ENCODE measurements at places on chromosomes 12 and 14. TPM values are rescaled to one million over a fixed set of nuclear protein-coding genes. Genes with fewer than 3 reads are reported as not detected.

The DRAM1 gene
- 7.9 TPM for total RNA-seq

The KRT77 gene
- total RNA-seq, result not detected

The NUMB gene
- total RNA-seq, result 108 TPM

The ACSM4 gene
- total RNA-seq, result not detected

The FAM181A gene
- total RNA-seq, result not detected

The LPAR5 gene
- total RNA-seq, result 59.6 TPM

The PTHLH gene
- not detected for total RNA-seq

The RND1 gene
- 18.7 TPM for total RNA-seq

The IL26 gene
- total RNA-seq, result not detected

GRCh38 chr12:3882896-3883564 is 9.8 kb upstream of the PARP11 start:
- peak; percentile 30 for DNase-seq

- DNase-seq, result no peak
Observed at GRCh38 chr14:99286761-99287160, 14.8 kb upstream of the BCL11B start.

- DNase-seq, result no peak
Observed at GRCh38 chr14:64942531-64943111, at the start of gene GPX2. Gene GPX2 (minus strand): TSS chr14:64942745. CDS start chr14:64942726, 19 bp downstream.

GRCh38 chr12:94057262-94058151 is 90.9 kb upstream of the PLXNC1 start:
- no peak for DNase-seq

GRCh38 chr12:18383203-18383602 is 121.9 kb downstream of the PIK3C2G start:
- no peak for DNase-seq

DNA sequence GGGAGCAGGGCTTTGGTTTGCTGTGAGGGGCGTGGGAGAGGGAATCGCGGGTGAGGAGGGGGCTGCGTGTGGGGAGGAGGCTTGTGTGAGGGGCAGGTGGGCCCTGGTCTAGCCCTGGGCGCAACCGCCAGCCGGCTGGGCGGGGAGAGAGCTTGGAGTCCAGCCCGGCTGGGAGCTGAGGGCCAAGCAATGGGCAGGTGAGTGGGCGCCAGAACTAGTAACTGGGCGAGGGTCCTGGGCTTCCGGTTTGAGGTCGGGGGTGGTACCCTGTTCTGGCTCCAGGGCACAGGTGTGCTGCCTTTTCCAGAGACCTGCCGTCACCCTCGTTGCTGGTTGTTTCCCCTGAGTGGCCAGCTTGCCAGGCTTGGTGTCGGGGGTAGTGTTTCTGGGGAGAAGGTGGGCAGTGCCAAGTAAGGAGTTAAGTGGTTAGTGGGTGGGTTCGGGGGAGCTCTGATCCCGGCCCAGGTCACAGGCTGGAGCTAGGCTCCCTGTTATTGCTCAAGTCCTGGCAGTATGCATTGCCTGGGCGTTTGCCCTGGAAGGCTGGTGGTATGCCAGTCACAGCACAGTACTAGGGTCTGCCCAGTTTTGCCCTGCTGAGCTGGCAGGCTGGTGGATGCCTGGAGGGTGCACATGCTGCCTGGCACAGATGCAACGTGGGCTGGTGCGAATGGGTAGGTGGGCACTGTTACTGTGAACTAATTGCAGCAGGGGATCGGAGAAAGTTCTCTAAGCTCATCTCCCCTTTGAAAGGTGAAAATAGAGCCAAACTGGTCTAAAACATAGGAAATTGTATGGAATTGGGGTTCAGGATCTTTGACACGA is 683 bp downstream of the CIPC start:
- DNase-seq, result no peak

GRCh38 chr12:76085520-76085868 is 1.0 kb upstream of the NAP1L1 start:
- DNase-seq, result peak; percentile 71

DNA sequence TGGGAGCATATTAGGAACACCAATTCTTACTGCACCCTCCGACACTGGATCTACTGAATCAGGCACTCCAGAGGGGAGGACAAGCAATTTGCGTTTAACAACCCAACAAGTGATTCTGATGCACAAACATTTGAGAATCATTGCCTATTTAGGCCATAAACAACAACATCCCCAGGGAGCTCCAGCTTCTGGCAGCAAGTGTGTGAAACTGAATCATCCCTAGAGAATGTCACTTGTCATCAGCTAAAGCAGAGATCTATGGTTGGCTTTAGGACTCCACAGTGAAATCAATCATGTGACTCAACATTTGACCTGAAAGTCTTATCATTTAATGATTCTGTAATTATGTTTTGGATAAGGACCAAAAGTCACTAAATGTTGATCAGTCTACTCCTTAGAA is 505.0 kb upstream of the FLRT2 start:
- no peak for DNase-seq

DNA sequence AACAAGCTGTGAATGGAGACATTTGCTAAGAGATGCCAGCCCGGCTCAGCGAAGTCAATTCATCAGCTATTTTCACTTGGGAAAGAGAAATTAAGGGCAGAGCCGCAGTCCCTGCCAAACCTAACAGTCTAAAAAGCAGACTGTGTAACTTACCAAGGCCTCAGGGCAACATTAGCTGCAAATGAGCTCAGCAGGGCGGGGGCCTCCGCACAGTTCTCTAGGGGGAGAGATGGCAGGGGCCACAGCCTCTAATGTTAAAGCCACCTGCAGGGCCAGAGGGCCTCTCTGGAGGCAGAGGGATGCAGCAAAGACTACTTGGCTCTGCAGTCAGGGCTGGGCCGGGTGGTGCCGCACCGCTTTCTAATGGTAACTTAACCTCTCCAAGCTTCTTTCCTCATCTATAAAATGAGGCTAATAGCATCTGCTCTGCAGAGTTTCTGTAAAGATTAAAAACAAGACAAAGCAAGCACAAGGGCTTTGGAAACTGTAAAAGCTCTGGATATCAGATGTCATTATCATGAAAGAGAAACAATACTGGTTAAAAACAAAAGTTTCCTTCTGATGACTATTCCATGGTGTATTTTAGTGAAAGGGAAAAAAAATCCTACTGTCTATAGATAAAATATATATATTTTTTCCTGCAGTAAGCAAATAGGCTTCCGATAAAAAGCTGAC is 13.4 kb upstream of the GPRC5A start:
- DNase-seq, result no peak

- DNase-seq, result no peak
Observed at GRCh38 chr12:104063712-104064030, 660 bp upstream of the HCFC2 start.

- DNase-seq, result peak; percentile 14
Observed at GRCh38 chr12:27424631-27425230, 21.8 kb upstream of the SMCO2 start.

DNA sequence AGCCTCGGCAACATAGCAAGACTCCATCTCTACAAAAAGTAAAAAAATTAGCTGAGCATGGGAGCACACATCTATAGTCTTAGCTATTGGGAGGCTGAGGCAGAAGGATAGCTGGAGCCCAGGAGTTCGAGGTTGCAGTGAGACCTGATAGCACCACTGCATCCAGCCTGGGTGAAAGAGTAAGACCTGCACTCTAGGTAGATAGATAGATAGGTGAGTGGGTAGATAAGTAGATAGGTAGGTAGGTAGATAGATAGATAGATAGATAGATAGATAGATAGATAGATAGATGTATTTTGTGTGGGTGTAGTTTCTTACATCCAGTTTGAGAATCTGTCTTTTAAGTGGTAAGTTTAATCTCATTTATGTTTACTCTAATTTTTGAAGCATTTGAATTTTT is 72.8 kb downstream of the IFT81 start:
- DNase-seq, result no peak

- DNase-seq, result no peak
Observed at GRCh38 chr12:88854260-88854659, 274.0 kb upstream of the KITLG start.

DNA sequence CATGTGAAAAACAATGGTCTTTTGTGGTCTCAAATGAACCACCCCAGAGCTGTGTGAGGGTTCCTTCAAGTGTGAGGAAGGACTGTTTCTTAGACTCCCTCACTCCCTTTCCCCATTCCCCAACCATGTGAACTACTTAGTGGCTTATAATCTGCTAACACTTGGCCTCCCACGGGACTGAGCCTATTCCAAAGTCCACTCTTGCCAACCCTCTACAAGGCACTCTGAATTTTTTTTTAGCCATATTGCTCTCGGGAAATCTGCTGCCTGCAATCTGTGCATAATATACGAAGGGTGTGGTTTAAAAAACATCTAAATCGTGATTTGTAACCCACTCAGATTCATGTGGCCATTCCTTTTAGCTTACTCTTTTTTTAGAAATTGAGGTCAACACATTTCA is 2.6 kb downstream of the SVOP start:
- no peak for DNase-seq

- DNase-seq, result no peak
Observed at GRCh38 chr12:56014205-56014604, 6.6 kb upstream of the IKZF4 start.

DNA sequence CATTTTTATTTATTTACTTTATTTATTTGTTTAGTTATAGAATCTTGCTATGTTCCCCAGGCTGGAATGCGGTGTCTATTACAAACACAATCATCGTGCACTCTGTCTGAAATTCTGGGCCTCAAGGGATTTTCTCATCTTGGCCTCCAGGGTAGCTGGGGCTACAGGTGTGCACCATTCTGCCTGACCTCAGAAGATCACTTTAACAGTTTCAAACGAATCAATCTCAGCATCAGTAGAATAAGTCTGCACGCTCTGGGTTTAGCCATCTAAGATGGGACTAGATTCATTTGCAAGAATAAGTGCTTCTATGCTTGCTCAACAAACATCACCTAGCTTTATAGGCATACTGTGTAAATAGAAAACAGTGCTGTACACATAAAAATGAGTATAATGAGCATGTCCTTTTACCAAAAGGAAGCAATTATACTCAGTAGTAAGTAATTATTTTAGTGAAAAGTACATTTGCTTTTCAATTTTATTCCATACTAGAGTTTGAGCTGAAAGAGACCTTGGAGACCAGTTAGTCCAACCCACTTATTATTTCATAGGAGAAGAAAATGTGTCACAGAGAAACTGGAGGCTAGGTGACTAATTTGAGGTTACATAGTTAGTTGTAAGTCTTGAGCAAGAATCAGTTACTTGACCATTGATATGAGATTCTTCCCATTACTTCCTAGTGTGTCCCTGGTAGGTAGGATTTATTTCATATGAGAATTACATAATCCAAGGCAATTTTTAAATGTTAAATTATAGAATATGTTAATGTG is 456.5 kb upstream of the LMO3 start:
- DNase-seq, result no peak

GRCh38 chr14:67554341-67554740 is 21.3 kb downstream of the PLEKHH1 start:
- no peak for DNase-seq

- no peak for DNase-seq
Observed at GRCh38 chr14:33484264-33484663, 466.6 kb downstream of the EGLN3 start.

DNA sequence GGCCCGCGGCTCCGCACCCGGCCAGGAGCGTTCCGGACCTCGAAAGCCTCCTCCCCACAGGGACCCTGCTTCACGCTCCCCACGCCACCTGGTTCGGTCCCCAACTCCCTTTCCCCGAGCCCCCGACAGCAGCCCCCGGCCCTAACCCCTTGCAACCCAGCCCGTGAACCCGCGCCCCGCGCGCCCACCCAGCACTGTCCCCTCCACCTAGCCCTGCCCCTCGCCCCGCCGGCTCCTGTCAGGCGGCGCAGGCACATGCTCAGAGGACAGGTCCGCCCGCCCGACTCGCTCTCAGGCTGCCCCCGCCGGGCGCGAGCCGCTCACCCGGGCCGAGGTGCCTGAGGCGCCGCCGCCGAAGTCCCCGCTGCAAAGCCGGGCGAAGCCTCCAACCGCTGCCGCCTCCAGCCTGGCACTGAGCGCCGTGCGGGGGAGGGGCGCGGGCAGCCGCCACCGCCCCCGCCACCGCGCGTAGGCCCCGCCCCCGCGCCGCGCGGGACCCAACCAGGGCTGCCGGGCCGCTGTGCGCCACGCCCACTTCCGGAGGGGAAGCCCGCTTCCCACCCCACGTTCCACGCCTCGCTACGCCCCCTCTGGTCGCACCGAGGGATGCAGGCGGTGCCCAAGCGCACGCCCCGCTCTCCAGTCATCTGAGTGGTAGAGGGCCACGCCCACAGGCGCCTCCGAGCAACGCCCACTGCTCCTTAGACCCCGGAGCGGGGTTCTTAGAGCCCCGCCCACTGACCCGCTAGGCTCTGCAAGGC is at the start of gene CORO1C:
Gene CORO1C (minus strand): TSS at position 414 of the 761 bp plus-strand sequence. CDS start 30,200 bp downstream, outside the sequence.
- DNase-seq, result peak; percentile 97

DNA sequence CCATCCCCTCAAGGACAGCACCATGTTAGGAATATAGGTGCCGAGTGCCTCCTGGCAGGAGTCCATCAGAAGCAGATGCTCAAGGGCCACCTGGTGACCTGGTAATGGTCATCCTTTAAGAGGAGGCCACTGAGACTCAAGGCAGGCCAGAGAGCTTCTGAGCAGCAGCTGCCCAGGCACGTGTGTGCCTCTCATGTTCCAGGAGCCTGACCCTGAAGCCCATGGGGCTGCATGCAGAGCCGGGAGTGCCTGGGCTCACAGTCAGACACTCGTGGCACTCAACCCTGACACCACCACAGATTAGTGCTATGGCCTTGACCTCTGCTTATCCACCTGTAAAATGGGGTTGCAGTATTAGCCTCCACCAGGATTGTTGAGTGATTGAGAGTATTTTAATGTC is 45.6 kb downstream of the C14orf132 start:
- DNase-seq, result no peak

GRCh38 chr14:55373784-55374705 is 37.6 kb downstream of the ATG14 start:
- DNase-seq, result no peak

- DNase-seq, result no peak
Observed at GRCh38 chr14:105138021-105138541, 30.5 kb downstream of the JAG2 start.

- DNase-seq, result peak; percentile 46
Observed at GRCh38 chr12:113128802-113129663, 6.5 kb downstream of the RASAL1 start.

DNA sequence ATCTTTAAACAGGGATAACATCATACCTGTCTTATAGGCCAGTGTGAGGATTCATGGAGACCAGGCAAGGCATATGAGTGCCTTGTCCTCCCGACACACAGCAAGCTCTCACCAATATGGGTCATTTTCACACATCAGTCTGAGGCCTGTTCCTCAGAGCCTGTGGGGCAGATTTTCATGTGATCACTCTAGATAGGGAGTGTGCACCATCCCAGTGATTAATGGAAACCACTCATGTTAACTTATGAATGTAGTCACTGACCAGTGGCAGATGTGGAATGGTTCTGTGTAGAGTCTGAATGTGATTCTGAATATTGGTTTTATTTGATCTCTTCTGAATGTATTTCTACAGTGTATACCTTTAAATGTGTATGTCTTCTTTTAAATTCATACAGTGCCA is 219.7 kb upstream of the SFSWAP start:
- DNase-seq, result no peak

GRCh38 chr14:103782376-103782775 is 65.0 kb downstream of the PPP1R13B start:
- no peak for DNase-seq

Measured in B cell (primary cell).